T-helper 17 cell (primary cell): ENCODE measurements at places on chromosomes 11 and 22.

DNA sequence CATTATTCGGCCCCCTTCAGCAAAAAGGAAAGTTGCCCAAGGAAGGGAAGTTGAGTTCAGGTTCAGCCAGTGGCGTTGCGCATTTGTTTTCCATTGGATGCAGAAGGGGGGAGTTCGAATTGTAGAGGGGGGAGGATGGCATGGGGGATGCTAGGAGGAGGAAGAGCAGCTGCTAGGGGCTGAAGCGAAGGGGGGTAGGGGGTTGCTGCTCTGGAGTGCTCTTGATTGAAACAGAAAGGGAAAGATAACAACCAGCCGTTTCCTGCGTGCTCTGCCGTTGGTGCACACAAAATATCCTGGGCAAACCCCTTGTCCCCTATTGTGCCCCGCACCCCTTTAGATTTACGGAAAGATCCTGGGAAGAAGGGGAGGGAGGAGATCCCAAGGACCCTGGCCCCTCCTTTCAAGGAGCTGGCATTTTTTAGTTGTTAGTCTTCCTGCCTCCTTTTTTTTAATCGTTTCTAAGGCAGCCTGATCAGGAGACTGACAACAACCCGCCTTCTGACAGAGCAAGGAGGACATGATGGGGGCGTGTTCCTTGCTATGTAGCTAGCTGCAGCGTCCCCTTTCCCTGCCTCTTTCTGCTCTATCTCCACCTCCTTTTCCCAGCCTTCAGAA, 2.1 kb downstream of the KMT2A start:
- peak; percentile 28 for DNase-seq

GRCh38 chr22:26898946-26899605, 241.7 kb downstream of the MIAT start:
- DNase-seq, result no peak

- DNase-seq, result no peak
Observed at GRCh38 chr11:1948389-1948788, 1.3 kb downstream of the MRPL23 start.

- no peak for DNase-seq
Observed at GRCh38 chr11:27635567-27636037, 64.7 kb downstream of the BDNF start.

DNA sequence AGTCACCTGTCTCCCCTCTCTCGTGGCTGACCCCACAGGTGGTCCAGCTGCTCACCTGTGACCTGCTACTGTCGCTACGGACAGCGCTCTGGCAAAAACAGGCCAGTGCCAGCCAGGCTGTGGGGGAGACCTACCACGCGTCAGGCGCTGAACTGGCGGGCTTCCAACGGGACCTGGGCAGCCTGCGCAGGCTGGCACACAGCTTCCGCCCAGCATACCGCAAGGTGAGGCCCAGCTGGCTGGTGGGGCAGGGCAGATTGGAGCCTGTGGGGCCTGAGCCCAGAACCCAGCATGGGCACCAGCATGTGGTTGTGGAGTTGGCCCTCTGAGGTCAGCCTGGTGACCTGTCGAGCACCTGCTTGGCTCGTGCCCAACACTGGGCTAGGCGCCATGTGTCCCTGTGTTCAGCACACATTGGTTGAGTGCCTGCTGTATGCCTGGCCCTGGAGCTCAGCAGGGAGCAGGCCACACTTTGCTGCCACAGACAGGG, 11.9 kb downstream of the SHISA8 start:
- no peak for DNase-seq

DNA sequence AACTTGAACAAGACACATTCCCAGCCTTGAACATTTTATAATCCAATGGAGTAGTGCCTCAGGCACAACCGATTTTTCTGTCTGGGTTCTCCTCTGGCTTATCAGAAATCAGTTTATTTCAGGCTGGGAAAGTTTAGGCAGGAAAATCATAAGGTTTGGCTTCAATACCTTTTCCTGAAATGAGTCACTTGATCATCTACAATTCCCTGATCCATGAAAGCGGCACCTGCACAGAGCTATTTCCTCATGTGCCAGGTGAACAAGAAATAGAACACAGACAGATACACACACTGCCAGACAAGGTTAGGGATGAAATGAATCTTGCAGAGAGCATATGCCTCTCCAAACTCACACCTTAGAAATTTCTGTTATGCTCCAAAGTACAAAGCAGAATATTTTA, 106.7 kb upstream of the OR9G4 start:
- DNase-seq, result no peak

DNA sequence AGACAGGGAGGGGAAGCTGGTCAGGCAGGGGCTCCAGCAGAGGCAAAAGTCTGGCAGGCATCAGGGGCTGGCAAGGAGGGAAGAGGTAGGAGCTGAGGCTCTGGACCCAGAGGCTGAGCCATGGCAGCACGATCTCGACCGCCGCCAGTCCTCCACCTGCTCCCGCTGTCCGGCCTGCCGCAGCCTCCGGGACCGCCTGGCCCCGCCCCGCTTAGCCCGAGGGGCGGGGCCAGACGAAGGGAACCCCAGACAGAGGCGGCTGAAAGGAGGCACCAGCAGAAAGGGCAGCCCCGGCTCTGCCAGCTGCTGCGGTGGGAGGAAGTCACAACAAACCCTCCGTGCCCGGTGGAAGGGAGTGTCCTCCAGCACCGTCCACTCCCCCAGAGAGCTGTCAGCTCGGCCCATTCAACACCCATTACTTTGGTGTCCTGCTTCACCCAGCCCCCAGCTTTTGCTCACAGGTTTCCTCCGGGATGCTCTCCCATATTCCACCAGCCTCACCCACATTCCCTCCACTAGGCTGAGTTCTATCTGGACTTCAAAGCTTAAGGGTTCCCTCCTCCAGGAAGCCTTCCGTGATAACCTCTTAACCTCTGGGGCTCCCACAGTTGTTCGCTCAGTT, at the start of gene MFNG:
MFNG (minus strand) TSS at position 161 of the 622 bp plus-strand sequence. CDS start 207 bp downstream, outside the sequence.
- peak; percentile 67 for DNase-seq

DNA sequence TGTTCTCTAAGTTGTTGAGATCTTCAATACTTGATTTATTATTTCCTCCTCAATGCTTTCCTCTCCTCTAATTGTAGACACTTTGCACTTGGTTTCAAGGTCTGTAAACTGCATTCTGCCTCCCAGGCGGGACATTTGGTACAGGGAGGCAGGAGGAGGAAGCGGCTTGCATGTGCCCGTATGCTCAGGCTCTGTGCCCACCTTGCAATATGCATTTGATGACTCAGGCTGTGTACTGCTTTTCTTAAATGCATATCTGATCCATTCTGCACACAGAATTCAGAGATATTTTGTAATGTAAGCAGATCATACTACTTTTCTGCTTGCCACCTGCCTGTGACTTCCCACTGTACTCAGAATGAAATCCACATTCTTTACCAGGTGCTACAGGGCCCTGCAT, 55.0 kb downstream of the FZD4 start:
- no peak for DNase-seq

DNA sequence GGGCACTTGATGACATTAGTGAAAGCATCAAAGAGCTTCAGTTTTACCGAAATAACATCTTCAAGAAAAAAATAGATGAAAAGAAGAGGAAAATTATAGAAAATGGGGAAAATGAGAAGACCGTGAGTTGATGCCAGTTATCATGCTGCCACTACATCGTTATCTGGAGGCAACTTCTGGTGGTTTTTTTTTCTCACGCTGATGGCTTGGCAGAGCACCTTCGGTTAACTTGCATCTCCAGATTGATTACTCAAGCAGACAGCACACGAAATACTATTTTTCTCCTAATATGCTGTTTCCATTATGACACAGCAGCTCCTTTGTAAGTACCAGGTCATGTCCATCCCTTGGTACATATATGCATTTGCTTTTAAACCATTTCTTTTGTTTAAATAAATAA, 10.6 kb downstream of the REXO2 start:
- no peak for DNase-seq

- no peak for DNase-seq
Observed at GRCh38 chr11:113629562-113629961, 76.5 kb downstream of the TMPRSS5 start.

DNA sequence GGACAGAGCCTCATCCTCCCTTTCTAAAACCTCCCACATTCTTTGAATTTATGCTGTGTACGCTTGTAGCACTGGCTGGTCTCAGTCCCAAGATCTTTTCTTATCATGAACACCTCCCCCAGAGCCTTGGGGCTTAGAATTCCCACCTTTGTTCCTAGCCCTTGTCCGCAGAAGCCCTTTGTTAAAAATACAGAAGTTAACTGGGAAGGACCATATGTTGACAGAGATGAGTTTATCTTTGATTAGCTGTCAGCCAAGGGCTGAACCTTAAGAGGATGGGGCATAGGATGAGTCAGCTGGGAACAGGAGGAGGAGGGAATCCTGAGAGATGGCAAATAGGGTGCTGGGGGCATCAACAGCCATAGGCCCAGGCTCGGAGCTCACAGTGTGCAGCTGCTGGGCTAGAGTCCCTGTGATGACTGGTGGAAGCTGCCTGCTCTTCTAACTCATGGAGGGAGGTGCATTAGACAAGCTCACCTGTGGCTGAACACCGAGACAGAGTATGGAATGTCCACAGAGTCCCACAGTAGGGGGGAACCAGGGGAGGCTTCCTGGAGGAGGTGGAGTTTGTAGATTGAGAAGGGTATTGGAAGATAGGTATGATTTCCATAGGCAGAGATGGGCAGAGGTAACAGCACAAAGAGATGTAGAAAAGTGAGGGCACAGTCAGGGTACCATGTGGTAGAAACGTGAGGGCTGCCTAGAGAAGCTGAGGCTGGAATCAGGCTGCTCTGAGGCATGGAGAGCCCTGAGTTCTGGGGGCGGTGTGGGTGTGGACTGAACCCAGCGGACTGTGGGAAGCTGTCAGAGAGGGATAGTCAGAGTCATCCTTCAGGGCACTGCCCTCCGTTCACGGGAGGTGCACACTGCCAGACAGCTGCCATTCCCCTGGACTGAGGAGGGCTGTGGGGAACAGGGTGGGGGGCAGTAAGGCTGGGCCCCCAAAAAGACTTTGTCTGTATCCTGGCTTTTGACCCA, 9.9 kb downstream of the MICAL2 start:
- no peak for DNase-seq

- no peak for DNase-seq
Observed at GRCh38 chr11:117833401-117833891, 8.9 kb upstream of the FXYD2 start.

DNA sequence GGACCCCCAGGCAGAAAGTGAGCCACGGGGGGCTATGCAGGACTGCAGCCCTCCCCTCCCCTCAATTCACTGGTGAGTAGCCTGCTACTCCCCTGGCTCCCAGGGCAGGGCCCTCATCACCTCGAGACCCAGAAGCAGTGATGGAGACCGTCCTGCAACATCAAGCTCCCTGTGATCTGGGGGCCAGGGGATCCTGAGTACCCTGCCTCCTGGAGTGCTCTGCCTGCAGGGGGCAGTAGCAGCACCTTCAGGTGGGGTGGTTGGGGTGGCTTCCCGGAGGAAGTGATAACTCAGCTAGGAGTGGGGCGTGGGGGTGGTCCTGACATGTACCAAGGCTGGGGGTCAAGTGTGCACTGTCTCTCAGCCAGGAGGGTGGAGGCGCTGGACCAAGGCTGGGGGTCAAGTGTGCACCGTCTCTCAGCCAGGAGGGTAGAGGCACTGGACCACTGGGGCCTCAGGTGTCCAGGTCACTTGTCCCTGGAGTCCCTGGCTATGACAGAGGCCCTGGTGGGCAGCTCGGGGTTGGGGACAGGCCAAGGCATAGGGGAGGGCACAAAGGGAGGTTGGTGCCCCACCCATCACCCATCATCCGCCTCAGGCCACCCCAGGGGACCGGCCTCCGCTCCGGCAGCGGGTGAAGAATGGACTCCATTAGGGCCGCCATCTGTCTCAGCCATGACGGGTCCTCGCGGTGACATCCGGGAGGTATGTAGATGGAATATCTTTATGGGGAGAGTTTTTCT, 9.4 kb downstream of the RTN4R start:
- DNase-seq, result no peak

DNA sequence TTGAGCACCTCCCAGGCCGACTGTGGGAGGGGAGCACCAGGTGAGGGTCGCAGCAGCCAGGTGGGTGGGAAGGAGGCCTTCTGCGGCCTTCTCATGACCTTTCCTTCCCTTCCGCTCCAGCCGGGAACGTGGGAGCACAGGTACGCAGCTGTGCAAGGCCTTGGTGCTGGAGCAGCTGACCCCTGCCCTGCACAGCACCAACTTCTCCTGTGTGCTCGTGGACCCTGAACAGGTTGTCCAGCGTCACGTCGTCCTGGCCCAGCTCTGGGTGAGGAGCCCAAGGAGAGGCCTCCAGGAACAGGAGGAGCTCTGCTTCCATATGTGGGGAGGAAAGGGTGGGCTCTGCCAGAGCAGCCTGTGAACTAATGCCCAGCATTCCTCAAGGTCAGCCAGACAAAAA, 2.6 kb downstream of the IL18BP start:
- no peak for DNase-seq

GRCh38 chr11:13944016-13944415, 18.5 kb upstream of the SPON1 start:
- no peak for DNase-seq

DNA sequence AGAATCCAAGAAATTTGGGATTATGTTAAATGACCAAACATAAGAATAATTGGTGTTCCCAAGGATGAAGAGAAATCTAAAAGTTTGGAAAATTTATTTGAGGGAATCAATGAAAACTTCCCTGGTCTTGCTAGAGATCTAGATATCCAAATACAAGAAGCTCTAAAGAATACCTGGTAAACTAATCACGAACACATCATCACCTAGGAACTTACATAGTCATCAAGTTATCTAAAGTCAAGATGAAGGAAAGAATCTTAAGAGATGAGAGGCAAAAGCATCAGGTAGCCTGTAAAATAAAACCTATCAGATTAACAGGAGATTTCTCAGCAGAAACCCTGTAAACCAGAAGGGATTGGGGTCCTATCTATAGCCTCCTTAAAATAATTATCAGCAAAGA, 46.9 kb downstream of the GAS2 start:
- no peak for DNase-seq
